ENCODE measurements at places on chromosomes 11 and 22. TPM values are rescaled to one million over a fixed set of nuclear protein-coding genes. Genes with fewer than 3 reads are reported as not detected.
A peak's percentile ranks its signal among the peaks of the same experiment; 100 is the strongest.

DNA sequence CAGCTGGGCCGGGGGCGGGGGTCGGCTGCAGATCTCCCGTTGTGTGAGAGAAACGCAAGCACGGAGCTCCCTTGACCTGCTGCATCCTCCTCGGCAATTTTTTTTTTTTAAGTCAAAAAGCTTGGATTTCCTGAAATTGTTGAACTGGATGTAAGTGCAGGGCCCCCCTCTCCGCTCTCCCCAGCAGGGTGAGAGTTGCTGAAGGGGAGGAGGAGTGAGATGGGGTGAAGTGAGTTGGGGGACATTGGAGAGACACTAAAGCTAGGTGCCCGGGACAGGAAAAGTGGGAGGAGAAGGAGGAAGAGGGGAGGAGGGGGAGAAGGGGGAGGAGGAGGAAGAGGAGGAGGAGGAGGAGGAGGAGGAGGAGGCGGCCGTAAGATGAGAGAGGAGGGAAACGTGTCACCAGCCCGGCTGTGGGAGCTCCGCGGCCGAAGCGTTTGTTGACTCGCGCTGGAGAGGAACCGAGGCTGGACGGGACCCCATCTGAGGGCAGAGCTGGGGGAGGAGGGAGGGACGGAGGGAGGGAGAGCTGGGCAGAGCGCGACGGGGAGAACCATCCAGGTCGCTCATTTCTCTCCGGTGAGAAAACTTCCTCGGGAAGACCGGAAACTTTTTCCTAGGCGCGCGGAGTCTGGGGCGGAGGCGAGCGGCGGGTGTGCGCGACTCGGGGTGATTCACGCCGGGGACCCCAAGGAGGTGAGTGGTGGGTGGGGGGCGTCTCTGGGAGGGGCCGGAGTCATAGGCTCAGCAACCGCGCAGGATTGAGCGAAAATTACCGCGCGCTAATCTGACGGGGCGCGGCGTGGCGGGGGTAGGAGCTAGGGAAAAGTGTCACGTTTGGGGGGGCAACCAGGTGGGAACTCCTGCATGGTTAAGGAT, 80.2 kb downstream of the PRR5L start:
- DNase-seq = peak; percentile 64

The GPHA2 gene
- total RNA-seq = not detected

The SLCO2B1 gene
- total RNA-seq = 1.7 TPM

The SCGB2A2 gene
- total RNA-seq = not detected

DNA sequence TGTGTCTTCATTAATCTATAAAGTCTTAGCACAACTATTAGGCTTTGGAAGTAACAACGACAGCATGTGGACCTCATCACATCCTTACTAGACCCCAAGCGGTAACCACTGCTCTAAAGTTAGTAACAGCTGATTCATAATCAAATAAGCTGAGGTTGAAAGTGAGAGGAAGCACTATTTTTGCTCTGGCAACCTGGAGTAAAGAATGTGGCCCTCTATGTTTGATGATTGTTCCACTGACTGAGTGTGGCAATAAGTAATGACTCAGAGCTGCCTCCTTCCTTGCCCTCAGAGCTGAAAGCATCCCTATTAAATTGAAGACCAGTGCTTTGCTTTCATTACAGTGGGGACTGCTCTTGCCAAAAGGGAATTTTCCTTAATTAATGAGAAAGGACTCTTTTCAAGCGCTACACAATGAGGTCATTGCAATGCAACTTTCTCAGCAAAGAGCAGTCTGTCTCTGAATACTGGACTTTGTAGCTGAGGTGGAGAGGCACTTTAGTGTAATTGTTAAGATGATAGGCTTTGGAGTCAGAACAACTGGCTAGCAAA, 906.1 kb upstream of the RAG2 start:
- no peak for DNase-seq

DNA sequence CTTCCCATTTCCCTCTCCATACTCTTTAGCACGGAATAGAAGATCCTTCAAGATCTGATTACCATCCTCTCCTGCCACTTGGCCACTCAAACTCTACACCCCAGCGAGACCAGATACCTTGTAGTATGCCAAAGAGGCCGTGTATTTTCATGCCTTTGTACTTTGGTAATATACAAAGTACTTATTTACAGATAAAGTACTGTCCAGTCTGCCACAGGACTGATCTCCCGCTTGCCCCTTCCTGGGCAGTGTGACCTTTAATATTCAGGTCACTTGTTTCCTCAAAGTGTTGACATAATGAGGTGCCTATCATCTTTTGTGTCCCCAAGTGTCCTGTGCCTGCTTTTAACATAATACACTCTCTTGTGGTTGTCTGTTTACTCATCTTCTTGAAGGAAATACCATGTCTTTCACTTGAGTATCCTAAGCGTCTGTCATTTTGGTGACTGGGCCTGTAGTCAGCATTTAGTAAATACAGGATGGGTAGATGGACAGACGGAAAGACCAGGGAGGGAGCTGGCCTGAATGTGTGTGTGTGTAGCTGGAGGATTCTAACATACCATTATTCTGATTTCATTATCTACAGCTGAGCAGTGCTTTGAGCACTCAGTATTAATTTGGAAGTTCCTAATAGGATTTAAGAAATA, 137.4 kb downstream of the NAV2 start:
- DNase-seq = peak; percentile 18

The SCGB1C1 gene
- not detected for total RNA-seq

DNA sequence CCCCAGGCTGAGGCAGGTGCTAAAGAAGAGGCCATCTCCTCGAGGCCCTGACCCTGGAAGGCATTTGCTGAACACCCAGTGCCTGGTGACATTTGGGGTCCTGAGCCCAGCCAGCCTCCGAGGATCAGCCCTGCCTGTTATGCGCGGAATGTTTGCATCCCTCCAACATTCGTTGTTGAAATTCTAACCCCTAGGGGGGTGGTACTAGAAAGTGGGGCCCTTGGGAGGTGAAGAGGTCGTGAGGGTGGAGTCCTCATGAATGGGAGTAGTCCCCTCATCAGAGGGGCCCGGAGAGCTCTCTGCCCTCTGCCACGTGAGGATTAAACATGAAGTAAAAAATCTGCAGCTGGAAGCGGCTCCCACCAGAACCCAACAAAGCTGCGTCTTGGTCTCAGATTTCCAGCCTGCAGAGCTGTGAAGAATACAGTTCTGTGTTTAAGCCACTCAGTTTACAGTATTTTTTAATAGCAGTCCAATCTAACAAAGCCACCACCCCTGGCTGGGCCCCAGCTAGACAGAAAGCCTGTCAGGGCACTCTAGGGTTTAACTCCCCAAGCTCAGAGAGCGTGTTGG, 35.3 kb upstream of the SEPTIN5 start:
- DNase-seq = no peak

The GGTLC2 gene
- not detected for total RNA-seq

The SYCE3 gene
- total RNA-seq = not detected

The PRG3 gene
- total RNA-seq = not detected

Data from lung microvascular endothelial cell (primary cell).